ENCODE measurements at places on chromosomes 16 and 17.

DNA sequence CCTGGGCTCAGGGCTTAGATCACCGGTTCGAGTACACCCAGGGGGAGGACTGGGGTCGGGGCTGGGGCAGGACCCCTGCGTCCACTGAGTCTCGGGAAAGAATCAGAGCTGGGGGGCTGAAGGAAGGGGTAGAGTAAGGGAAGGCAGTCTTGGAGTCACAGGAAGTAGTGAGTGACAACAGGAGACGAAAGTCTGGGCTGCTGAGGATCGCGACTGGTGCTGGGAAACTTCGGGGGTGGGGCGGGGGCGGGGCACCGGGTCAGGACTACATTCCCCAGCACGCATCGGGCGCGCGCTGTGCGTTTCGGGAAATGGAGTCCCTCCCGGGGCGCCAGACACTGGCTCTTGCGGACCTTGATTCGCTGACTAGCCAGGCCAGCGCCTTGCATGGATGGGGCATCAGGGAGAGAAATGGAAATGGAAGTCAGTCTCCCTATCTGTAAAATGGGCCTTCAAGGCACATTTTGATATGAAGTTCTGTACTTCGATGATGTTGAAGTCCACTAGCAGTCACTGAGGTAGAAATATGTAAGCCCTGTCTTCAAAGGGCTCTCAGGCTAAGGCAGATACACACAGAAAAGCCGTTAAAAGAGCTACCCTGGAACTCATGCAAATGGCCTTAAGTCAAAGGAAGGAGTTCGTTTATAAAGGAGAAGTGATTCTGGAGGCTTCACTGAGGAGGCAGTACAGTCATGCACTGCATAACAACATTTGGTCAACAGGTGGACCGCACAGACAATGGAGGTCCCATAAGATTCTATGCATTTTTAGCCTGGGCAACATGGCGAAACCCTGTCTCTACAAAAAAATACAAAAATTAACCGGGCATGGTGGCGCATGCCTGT lies 697 bp downstream of the CTF1 start:
- DNase-seq = peak; percentile 82

- DNase-seq = no peak
Measured at GRCh38 chr17:38741921-38742410, 6.2 kb downstream of the PCGF2 start.

DNA sequence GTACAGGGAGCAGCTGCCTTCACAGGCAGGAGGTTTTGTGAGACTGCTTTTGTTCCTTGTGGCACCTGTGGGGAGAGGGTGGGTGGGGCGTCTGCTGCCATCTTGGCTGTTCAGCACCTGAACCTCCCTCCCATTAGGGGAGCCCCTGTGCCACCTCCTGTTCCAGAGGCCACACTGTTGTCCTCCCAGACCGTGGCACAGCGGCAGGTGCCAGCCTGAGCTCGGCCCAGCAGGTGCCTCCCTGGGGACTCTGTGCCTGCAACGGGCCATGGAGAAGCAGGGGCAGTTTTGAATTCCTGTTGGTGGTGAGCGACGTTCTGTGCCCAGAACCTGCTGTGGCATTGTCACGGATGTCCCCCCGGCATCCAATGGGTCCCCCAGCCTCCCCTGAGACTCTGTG lies 9.9 kb downstream of the LGALS3BP start:
- no peak for DNase-seq

GRCh38 chr16:15038689-15039088 lies 17.2 kb downstream of the NTAN1 start:
- no peak for DNase-seq

GRCh38 chr16:71670537-71670936 lies 44.6 kb downstream of the MARVELD3 start:
- no peak for DNase-seq

DNA sequence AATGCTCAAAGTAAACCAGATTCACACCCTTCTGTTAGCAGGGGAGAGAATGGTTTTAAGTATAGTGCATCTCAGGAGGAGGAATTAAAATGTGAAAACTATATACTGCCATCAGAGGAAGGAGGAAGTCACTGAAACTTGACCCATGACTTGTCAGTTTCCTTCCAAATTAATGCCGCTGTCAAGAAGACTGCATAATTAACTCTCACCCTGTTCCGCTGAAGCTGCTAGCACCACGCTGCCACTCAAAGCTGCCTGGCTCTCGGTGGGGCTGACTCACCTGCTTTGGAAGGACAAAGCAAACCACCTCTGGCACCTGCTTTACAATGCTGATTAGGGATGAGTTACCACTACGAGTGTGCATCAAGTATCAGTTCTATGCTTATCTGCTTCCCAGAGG lies 37.8 kb upstream of the ULK2 start:
- DNase-seq = no peak

GRCh38 chr17:77318491-77319210 lies 177.9 kb downstream of the SEC14L1 start:
- DNase-seq = no peak

GRCh38 chr17:33416131-33416530 lies 123.0 kb upstream of the ASIC2 start:
- DNase-seq = no peak

- no peak for DNase-seq
Measured at GRCh38 chr17:60557805-60558204, 31.8 kb upstream of the APPBP2 start.

DNA sequence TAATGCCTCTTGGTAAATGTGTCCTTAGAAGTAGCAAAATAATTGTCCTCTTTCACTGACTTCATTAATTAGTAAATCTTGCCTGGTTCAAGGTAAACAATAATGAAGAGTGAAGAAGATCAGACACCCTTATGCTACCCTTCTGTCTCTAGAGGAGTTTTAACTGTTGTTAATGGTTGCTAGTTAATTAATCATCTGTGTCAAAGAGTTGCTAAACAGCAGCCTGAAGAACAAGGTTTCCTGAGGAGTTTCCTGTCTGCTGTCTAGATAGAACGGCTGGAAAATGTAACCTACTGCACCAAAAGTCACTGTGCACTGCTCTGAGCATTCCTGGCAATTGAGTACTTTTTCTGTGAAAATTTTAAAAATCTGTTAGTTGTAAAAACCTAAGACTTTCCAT lies 131.3 kb downstream of the NLK start:
- DNase-seq = no peak

DNA sequence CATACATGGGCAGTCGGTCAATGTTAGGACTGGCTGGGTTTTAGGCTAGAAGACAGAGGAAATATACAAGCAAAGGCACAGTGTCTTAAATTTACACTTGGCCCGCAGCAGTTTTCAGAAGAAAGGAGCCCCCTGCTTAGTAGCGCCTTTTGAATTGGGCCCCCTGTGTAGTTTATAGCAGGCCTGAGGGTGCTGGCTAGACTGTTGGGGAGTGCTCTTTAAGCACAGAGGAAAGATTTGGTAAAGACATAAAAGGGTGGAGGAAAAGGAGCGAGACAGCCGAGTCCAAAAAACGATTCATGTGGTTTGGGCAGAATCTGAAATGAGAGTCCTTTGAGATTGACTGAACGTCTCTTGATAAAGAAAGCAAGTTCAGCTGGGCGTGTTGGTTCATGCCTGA lies 10.6 kb downstream of the RMI2 start:
- DNase-seq = no peak

DNA sequence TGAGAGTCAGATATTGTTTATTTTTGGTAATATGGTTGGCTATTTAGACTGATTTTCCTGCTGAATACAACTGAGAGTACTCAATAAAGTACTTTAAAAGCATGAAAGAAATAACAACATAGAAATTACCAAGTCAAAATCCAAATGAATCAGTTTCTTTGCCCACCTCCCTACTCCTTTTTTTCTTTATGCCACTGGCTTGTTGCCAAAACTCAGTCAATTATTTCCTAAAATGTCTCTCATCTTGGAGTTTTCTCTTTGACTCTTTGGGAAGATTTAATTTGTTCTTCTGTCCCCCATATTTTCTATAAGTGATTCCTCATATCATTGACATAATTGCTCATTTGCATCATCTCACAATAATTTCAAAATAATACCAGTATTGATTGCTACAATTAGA lies 2.6 kb upstream of the OMG start:
- DNase-seq = no peak

DNA sequence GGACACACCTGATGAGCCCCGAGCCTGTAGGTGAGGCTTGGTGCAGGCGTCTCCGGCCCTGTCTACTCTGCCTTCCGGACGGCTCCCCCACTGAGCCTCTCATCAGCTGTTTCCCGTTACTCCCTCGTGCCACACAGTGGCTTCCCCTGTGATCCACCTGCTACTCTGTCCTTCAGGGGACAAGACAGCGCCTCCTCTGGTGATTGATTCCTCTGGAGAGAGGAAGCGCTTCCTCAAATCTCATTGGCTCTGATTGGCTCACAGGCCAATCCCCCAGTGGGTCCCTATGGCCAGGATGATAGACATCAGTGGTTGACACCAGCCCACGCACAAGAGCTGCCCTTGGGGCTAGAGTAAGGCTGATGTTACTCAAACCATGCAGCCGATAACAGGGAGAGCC lies 24.0 kb downstream of the RNF213 start:
- DNase-seq = no peak

GRCh38 chr17:77142689-77143088 lies 1.9 kb downstream of the SEC14L1 start:
- DNase-seq = no peak

- DNase-seq = no peak
Measured at GRCh38 chr16:61042737-61043136, 993.5 kb downstream of the CDH8 start.

GRCh38 chr17:70288540-70289290 lies 119.4 kb downstream of the KCNJ2 start:
- DNase-seq = no peak

DNA sequence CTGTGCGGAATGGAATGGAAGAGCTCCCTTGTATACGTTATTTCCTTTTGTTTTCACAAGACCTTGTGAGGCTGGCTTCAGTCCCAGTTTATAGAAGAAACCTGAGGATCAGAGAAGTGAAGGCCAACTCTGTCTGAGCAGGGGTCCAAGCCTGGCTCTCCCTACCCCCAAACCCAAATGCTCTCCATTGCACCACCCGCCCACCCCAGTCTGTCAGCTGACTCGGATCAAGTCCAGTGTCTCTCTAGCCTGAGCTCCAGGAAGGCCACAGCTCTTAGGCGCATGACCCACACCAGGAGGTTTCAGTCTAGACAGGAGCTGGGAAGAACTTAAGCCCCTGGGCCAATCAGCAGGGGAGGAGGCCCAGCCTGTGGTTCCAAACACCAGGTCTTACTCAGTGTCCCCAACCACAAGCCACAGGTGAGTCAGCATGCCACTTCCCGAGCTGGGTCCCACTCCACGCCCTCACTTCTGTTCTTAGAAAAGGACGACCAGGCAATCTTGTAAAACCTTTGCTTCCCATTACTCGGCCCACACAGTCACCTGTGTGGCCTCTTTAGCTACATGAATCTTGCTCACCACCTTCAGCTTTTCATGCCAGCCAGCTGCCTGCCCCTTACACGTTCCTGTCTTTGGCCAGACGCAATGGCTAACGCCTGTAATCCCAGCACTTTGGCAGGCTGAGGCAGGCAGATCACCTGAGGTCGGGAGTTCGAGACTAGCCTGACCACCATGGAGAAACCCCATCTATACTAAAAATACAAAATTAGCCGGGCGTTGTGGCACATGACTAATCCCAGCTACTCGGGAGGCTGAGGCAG lies 27.8 kb downstream of the TK2 start:
- peak; percentile 86 for DNase-seq
